ENCODE measurements at places on chromosomes 4 and X. TPM values are rescaled to one million over a fixed set of nuclear protein-coding genes. Genes with fewer than 3 reads are reported as not detected.

The DUSP21 gene
- total RNA-seq = not detected

The XAGE1B gene
- total RNA-seq = not detected

The RAB9B gene
- 0.23 TPM for total RNA-seq

The CENPU gene
- total RNA-seq = 15.5 TPM

The WDR45 gene
- 33.5 TPM for total RNA-seq

The BEX3 gene
- total RNA-seq = 200 TPM

The P2RY8 gene
- not detected for total RNA-seq

The SPANXD gene
- total RNA-seq = not detected
